ENCODE measurements at places on chromosomes 6 and 20.

- no peak for DNase-seq
These were observed 76.5 kb downstream of the SYNJ2 start for GRCh38 chr6:158058171-158058651.

- DNase-seq: no peak
These were observed 89.8 kb upstream of the ADTRP start for GRCh38 chr6:11868392-11868791.

DNA sequence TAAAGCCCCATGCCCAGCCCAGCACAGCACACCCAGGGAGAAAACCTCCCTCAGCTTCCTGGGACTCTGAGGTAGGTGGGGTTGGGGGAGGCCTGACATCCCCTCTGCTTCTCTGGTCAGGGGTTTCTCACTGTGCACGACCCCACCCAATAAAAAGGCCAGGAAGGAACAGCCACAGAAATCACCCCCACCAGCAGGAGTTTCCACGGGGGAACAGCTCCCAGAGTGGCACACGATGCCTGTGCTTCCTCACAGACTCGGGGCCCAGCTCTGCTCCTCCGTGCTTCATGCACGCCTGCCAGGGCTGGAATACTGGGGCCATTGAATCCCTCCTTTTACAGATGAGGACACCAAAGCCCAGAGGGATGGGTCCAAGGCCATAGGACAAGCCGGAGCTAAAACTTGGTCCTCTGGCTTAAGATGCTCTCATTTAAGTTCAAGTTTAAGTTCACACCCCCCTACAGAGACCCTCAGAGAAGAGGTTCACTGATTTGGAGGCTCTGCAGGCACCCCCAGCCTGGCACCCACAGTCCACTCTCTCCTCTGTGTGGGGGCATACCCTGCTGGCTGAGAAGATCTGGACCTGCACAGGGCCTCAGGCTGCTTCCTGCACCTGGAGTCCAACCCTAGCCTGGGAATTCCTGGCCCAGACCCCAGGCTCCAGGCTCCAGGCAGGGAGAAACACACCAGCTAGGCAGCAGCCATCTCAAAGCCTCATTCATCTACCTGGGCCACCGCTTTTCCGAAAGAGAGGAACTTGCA, 14.3 kb downstream of the ACSS1 start:
- DNase-seq: no peak

GRCh38 chr20:49753133-49753532, 39.5 kb upstream of the B4GALT5 start:
- DNase-seq: no peak

- DNase-seq: no peak
These were observed at the start of gene ZBTB46 for GRCh38 chr20:63830841-63831588. Gene ZBTB46, minus strand, starts transcription at chr20:63831264. Its CDS starts 40,507 bp downstream, at chr20:63790757.

DNA sequence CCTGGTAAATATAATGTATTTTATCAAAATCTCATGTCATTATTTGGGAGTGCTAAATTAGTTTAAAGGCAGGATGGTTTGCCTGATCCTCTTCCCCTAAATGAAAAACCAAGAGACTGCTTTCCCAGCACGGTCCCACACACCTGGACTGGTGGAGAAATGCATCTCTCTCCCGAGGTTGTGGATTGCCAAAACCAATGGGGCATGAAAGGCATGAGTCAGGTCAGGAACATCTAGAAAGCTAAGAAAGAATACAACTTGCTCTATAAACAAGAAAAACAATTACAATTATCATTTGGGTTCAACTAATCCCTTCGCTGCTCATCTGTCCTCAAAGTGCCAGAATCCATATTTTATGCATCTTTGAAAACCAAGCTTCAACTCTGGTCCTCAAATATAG, 308.3 kb upstream of the IRAK1BP1 start:
- DNase-seq: no peak

DNA sequence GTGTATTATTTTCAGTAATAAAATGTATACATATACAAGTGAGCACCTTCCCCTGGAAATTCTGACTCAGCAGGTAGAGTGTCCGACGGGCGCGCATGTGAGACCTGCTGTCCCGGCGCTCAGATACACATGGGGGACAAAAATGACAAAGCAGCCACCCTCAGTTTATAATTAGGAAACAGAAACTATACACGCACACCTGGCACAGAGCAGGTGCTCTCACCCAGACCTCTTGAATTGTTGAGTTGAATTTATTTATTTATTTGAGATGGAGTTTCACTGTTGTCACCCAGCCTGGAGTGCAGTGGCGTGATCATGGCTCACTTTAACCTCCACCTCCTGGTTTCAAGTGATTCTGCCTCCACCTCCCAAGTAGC, 180.4 kb downstream of the ZDHHC14 start:
- no peak for DNase-seq

- no peak for DNase-seq
These were observed 42.8 kb downstream of the MCHR2 start for GRCh38 chr6:99951016-99951805.

DNA sequence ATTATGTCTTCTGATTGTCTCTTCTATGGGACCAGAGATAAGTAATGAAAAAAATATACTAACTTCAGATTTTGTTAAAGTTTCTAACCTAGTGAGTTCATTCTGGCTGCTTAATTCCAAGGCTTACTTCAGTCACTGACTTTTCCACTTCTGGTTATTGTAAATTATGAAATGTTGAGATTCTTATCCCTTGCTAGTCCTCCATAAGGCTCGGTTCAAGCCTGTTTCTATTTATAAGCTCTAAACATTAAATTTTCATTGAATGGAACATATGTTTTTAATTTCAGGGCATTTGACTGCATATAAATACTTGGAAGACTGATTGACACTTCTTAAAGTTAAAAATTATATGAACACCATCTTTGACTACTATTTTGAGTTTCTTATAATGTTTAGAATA, 23.6 kb upstream of the NKAIN2 start:
- no peak for DNase-seq

GRCh38 chr20:17878069-17878911, 90.3 kb downstream of the SNX5 start:
- DNase-seq: no peak

GRCh38 chr6:83885984-83886383, 26.5 kb downstream of the CYB5R4 start:
- DNase-seq: no peak

DNA sequence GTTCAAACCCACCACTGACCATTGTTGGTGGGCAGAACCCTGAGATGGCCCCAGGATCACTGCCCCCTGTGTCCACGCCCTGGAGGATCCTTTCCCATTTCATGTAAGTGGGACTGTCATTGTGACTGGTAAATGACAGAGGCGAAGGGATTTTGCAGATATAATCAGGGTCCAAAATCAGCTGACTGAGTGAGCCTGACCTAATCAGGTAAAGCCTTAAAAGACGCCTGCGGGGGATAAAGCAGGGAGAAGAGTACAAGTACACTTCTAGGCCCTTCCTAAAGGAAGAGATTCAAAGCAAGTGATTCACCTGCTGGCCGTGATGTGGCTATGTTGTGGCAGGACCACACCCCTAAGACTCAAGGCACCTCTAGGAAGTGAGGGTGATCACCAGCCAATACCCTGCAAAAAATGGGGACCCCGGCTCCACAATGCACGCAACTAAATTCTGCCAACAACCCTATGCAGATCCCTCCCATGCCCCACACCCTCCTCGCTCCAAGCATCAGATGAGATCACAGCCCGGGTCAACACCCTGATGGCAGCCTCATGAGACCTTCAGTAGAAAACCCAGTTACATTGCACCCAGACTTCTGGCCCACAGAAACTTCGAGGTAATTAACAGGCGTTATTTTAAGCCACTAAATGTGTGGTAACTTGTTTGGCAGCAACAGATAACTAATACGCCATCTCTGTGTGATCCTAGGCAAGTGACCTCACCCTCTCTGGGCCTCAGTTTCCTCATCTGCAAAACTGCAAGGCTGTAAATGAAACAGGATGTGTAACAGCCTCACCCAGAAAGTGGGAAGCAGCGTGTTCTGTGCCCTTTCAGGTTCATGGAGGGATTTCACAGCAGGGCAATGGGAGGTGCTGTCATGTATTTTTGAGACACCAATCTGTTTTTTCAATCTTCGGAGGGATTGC, 11.3 kb downstream of the PREX1 start:
- DNase-seq: no peak

GRCh38 chr6:20070047-20070446, 142.2 kb downstream of the MBOAT1 start:
- no peak for DNase-seq

DNA sequence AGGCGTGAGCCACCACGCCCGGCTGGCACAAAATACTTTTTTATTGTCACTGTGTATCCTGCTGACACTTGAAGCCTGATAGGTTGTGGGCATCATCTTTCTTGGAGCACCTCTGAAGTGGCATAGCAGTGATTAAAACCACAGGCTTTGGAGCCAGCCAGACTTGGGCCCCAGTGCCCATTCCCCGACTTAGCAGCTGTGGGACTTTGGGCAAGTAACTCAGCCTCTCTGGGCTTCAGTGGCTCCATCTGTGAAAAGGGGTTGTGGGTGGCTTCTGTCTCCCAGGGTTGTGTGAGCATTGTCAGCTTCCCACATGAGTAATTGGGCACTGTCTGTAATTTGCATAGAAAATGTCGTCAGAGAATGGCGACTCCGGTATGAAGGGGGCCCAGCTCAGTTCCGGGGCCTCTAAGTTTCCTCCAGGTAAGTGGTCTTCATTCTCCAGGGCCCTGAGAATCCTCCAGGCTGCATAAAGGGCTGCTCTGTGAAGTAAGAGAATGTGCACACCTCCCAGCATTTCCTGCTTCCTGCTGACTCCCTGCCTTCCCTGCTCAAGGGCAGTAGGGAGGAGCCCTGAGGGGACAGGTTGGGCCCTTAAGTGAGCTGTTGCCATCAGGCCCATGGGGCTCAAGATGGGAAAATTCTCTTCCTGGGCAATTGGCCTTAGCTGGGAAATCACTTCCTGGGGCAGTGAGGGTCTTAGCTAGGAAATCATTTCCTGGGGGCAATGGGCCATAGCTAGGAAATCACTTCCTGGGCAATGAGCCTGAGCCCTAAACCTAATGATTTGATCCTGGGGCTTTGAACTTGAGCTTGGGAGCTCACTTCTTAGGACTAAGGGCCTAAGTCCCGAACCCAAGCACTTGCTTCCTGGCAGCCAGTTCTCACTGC, 27.2 kb downstream of the ARHGAP40 start:
- DNase-seq: no peak

DNA sequence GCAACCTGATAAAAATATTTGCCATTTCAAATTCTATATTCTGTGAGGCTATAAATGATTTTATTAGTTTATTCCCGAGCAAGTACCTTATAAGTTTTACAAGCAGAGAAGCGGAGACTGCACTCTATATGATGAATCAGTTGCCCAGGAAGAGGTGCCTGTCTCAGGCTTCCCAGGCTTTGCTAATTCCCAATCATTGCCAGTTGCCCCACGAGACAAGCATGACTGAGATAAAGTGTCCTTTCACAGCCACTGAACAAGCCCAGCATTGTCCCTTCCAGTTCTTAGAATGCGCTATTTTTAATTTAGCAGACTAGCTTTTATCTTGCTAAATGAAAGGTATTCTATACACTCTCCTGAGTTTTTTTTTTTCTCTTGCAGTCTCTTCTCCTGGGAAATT, 260.7 kb downstream of the ALDH8A1 start:
- no peak for DNase-seq

GRCh38 chr6:126156973-126157372, 170.6 kb downstream of the TRMT11 start:
- no peak for DNase-seq

- no peak for DNase-seq
These were observed 113.0 kb downstream of the SYCP2 start for GRCh38 chr20:59820204-59821041.
